Progenitor cell of endocrine pancreas (in vitro differentiated cells): ENCODE measurements at places on chromosomes 3 and 15. TPM values are rescaled to one million over a fixed set of nuclear protein-coding genes. Genes with fewer than 3 reads are reported as not detected.

Gene BCL2A1
- not detected in 2 replicates for total RNA-seq

Gene ITIH1
- 11.3 and 14.1 TPM in 2 replicates for total RNA-seq

Gene ACSBG1
- total RNA-seq, result 0.18 TPM in 1 of 2 replicates, not detected in the other

Gene HCLS1
- 0.46 and 0.73 TPM in 2 replicates for total RNA-seq

Gene ERC2
- total RNA-seq, result 32.5 and 34.8 TPM in 2 replicates

- H3K36me3 ChIP-seq, result no peaks in the 10 kb centered on the region
- no peak for DNase-seq
- H3K27me3 ChIP-seq, result peaks cover 26% of the 10 kb centered on the region
- H3K4me3 ChIP-seq, result no peak overlapping the region
- H3K27ac ChIP-seq, result no peak overlapping the region
These were observed 42.9 kb upstream of the RPL32 start for GRCh38 chr3:12884186-12884680.

DNA sequence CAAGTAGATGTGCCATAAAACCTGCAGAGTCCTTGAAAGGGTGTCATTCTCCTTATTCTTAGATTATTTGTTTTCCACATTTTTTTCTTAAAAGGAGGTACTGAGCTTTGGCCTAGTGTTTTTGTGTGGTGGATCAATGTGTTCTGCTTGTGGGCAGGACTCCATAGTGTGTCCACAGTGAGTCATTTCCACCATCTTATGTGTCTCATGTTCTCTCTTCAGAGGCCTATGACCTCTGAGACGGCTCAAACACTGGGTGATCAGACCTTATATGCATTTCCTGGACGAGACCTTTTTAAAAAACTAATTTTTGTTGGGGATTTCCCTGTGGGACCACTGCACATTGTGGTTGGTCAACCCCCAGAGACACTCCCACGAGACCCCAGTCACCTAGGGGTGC, 93.4 kb downstream of the CHCHD4 start:
- no peak for DNase-seq
- H3K27me3 ChIP-seq, result no peaks in the 10 kb centered on the region
- no peak overlapping the region for H3K4me3 ChIP-seq
- no peaks in the 10 kb centered on the region for H3K4me1 ChIP-seq
- H3K36me3 ChIP-seq, result no peaks in the 10 kb centered on the region

GRCh38 chr3:2589336-2589969, 490.8 kb downstream of the CNTN4 start:
- peaks cover 2% of the 10 kb centered on the region for H3K36me3 ChIP-seq
- H3K27ac ChIP-seq, result no peak overlapping the region
- no peak overlapping the region for H3K4me3 ChIP-seq
- no peak for DNase-seq

DNA sequence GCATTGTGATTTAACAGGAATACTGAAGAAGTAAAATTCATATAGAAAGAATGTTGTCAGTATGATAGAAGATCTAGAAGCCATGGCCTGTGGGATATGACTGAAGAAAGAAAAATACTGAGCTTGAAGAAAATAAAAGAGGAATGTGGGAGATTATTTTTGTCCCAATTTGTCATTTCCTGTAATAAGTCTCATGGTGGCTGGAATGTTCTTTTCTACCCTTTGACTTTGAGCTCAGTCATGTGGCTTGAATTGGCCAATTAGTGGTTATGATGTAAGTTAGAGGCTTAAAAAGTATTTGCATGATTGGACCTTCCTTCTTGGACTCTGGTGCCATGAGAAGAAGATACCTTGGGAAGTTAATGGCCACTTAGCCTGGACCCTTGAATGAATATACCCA, 14.1 kb downstream of the APH1B start:
- H3K4me1 ChIP-seq, result no peaks in the 10 kb centered on the region
- H3K27me3 ChIP-seq, result no peaks in the 10 kb centered on the region
- no peak for DNase-seq
- no peak overlapping the region for H3K4me3 ChIP-seq
- peaks cover 9% of the 10 kb centered on the region for H3K36me3 ChIP-seq

- no peaks in the 10 kb centered on the region for H3K27me3 ChIP-seq
- no peak overlapping the region for H3K27ac ChIP-seq
- H3K4me3 ChIP-seq, result no peak overlapping the region
- no peak for DNase-seq
- H3K36me3 ChIP-seq, result no peaks in the 10 kb centered on the region
These were observed 4.4 kb downstream of the ITIH3 start for GRCh38 chr3:52798978-52799476.
